T-helper 2 cell treated with Interferon-gamma antibody and Interleukin-4, amounts not matched to agents 100 ng/mL and 5 ng/mL, for 36 hours (primary cell): ENCODE measurements at places on chromosomes 16 and 17. TPM values are rescaled to one million over a fixed set of nuclear protein-coding genes. Genes with fewer than 3 reads are reported as not detected.

The HNF1B gene
- total RNA-seq, result 0.70 and 1.0 TPM in 2 replicates

The NLRC5 gene
- total RNA-seq, result 368 and 375 TPM in 2 replicates

The LGALS9B gene
- 2.0 and 2.2 TPM in 2 replicates for total RNA-seq

The CES1 gene
- total RNA-seq, result 0.48 TPM in 1 of 2 replicates, not detected in the other

The SNX20 gene
- total RNA-seq, result 67.4 and 69.7 TPM in 2 replicates

The MT1A gene
- total RNA-seq, result 0.57 and 0.82 TPM in 2 replicates

The GPR179 gene
- total RNA-seq, result not detected in 2 replicates

The DPEP2 gene
- total RNA-seq, result 14.8 and 16.8 TPM in 2 replicates
